ENCODE measurements at places on chromosomes 3 and 15. TPM values are rescaled to one million over a fixed set of nuclear protein-coding genes. Genes with fewer than 3 reads are reported as not detected.

DNA sequence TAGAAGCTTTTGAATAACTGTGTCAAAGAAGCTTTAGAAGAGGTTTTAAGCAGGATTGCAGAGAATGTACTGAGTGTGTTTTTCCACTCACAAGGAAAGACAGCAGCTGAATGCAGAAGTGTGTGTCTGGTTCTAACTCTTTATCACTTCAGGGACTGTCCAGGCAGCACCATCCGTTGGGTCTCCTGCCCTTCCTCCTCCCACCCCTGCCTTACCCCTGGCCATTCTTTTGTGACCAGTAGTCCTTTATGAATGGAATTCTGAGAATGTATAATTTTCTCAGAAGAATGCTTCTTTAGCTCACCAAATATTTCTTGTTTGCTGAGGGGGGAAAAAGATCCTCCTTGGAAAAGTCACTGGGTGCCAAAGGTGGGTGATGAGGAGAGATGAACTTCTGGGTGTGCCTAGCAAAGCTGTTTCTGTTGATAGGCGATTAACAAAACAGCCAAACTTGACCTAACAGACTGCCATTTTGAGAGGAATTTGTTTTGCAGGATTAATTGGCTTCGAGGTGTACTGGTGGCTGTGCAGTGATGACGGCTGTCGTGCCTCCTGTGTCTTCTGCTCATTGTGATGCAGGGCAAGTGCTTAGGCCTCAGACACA lies 70.9 kb downstream of the IGF1R start:
- DNase-seq: peak; percentile 32

The ZMYND10 gene
- 0.81 TPM for total RNA-seq

GRCh38 chr3:160566499-160566898 lies 1.1 kb upstream of the KPNA4 start:
- no peak for DNase-seq

DNA sequence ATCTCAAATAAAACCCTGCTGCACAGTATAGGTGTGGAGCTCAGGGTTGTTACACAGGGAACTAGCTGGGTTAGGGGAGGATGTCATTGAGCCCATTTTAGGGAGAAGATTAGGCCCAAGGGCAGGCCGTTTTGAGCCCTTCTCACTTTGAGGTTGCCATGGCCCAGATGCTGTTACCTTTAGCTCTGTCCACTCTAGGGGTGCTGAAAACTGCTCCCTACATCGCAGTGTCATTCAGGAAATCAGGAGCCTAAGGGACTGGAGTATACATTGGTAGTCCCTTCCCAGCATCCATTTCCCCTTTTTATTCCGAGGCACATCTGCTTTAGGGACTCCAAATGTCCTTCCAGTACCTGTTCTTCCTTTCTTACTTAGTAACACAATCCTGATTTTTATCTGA lies 79.0 kb upstream of the SELENOK start:
- no peak for DNase-seq

GRCh38 chr3:195870442-195870841 lies 37.9 kb downstream of the TNK2 start:
- DNase-seq: no peak

GRCh38 chr3:170493712-170494182 lies 75.1 kb downstream of the CLDN11 start:
- peak; percentile 75 for DNase-seq

GRCh38 chr15:63369781-63370180 lies 11.9 kb downstream of the CA12 start:
- peak; percentile 53 for DNase-seq

The TMCO5A gene
- 0.49 TPM for total RNA-seq

DNA sequence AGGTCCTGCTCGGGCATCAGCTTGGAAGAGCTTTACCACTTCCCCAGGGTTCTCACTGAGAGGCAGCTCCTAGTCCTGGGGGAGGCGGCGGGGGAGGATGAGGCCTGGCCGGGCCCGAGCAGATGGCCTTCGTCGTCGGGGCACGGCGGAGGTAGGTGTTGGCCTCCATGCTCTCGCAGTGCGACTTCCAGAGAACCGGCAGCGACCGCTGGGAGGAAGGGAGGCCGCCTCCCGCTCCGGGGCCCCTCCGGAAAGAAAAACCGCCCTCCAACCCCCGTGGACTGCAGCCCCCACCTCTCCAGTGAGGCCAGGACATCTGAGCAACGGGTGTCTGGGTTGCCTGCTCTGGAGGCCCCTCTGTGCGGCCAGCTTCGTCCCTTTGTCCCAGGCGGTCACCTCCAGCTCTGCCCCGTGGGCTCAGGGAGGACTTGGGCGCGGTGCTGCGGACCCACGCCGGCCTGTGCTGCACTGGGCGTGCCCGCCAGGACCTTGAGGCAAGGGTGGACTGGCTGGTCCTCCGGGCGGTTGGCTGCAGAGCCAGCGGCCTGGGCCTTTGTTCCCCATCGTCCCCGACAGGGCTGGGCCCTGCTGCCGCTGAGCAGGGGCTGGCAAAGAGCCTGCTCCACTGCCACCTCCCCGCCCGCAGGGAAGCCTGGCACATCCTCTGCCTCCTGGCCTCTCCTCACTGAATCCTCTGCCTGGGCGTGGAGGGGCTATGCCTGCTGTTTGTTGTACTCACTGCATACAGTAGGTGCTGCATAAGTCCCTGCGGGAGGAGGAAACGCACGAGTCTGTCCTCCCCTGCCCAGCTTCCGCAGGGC lies 13.6 kb upstream of the GP9 start:
- no peak for DNase-seq
